ENCODE measurements at places on chromosomes 4 and X.

DNA sequence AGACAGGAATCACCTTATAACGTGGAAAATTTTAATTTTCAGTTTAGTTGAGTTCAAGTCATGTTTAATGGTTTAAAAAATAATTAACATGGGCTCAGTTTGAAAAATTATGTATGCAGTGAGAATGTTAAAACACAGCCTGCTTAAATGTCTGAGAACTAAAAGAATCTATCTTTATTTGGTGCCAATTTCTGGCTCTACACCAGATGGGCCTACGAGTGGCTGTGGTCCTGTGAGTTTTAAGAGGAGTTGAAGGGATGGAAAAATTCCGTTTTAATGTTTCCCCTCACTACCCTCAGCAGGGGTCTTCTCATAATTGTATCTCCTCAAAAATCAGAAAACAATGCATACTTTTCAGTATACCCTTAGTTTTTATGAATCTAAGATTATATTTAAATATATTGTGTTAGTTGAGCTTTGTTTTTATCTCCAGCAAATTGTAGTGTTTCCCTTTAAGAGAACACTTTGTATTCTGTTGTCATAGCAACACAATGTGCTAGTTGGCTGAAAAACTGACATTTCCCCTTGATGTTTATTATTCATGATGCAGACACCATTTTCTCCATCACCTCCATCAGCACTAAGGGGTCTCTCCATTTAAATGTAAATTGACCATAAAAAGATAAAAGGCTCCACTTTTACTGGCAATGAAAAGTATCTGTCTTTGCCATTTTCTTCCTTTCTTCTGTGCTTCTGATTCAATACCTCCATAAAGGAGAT is 393.5 kb upstream of the GRIA3 start:
- no peak for DNase-seq

DNA sequence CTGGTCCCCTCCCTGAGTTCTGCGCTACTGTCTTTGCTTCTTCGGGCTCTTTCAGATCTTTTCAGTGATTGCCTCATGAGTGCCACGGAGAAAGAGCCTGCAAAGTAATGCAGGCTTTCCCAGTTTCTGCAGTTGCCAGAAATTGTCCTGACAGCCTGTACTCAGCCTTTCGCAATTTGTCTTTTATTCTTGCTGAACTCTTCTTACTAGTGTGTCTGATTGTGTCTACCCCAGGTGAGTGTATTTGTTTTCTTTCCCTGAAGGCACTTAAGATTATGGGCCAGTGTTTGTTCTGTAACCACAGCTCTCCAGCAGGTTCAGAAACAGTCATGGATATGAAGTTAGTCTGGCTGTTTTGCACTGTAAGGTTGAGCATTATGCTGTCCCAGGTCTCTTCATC is 47.1 kb downstream of the FAM193A start:
- DNase-seq, result no peak

GRCh38 chrX:17475449-17476217 is 100.6 kb downstream of the NHS start:
- no peak for DNase-seq

GRCh38 chr4:71186566-71187403 is 152.0 kb upstream of the SLC4A4 start:
- DNase-seq, result no peak

DNA sequence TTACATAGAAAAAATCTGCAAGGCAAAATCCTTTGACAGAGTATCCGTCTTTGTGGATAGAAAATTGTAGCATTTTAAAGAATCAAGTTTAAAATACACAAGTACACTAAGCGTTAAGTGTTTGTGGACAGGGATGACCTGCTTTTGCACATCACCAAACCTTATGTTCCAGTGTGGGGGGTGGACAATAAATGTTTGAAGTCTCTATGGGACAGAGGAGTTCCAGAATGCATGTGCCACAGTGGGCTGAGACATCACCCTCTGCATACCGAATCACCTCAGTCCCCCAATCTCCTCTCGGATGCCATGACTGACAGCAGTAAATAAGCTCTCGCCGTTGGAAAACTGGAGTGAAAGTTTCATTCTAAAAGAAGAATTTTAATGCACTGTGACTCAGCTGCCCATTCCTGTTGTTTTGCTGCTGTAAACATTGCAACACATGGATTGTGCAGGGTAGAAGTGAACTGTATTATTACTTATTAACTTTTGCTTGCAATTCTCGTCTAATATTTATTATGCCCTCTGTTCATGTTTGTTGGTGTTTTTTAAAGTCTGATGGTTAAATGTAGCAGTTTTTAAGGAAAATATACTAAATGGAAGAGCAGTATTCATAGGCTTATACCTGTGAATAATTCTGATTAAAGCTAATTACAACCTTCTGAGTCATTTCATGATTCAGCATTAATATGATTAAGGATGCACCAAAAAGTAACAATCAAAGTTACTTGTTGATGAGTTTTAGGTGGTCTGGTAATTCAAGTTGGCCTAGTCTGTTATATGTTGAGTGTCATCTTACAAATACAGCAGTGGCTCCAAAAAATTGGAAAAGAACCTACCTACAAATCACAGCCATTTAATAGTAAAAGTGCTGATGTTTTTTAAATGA is 24.0 kb downstream of the CDKN2AIP start:
- no peak for DNase-seq

DNA sequence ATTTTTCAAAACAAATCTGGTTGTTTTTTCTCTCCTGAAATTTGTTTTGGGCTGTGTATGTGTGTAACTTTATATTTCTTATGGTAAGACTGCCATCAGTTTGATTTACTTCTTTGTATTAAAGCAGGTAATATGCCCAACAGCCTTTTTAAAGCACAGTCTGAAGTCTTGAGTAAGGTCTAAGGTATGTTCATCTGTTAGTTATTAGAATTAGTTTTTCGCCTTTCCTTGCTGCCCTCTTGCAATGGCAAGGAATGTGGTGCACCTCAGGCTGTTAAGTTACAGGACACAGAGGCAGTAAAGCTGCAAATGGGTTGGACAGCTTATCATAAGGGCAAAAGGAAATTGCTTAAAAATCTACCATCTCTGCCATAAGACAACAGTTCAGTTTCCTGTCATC is 71.8 kb downstream of the METTL14 start:
- DNase-seq, result no peak

DNA sequence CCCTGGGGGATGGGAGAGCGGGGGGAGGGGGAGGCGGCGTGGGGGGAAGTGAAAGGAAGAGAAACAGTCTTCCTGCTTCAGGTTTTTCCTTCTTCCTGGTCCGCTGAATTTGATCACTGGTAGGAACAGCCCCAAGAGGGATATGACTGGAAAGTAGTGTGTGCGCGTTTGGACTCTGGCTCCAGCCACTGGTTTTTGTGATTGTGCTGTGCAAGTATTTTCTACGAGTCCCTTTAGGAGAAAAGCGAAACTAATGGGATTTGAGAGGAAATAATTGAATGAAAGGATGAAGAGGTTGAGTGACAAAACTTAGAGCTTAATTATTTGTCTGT is 836 bp downstream of the PRRG1 start:
- DNase-seq, result no peak

GRCh38 chr4:180120068-180120467 is 2123.1 kb upstream of the TENM3 start:
- DNase-seq, result no peak

DNA sequence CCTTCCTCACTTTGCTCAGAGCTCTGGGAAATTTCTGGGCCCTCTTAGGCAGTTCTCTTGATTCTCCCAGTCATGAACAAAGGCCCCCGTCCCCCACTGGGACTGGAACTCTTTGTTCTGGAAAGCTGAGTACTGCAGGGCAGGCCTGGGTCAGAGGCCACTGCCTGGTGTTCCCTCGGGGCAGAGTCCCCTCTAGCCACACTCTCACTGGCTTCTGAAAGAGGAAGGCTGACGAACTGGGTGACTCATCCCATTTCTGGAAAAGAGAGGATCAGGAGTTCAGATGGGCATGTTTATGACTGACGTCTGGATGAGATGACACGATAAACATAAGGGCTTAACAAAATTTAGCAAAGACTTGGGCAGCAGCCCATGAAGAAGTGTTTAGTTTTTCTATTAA is 47.7 kb downstream of the DDX3X start:
- DNase-seq, result no peak

DNA sequence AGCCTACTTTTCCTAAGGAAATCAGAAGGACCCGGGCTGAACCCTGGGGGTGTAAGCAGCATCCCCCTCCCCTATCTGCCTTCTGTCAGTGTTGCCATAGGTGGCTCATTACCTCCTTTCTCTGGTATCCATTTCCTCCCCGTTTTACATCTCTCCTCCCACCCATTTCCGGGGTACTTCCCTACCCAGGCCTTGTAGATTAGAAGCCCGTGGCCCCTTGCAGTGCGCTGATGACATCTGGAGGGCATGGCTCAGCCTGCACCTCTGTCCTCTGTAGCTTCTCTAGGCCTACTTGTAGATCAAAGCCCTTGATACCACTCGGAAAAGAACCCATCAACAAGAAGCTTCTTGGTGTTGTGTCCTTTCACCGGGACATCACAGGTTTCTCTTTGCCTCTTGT is 71.8 kb downstream of the NBDY start:
- no peak for DNase-seq

DNA sequence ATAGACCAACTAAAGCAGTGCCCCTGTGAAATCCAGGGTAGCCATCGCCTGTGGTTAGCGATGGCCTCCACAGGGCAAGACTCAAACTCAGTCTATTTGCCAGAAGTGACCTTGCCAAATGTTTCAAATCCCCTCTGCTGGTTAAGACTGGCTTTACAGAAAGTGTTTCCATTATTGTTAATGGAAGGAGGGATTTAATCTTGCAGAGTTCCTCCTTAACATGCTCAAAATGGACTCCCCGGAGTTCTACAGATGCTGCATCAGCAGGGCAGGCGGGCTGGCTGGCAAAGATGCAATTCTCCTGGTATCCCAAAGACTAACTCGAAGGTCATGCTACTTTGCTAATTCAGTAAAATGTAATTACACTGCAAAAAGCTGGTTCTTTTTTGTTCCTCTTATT is 313.0 kb upstream of the SLC7A11 start:
- no peak for DNase-seq

DNA sequence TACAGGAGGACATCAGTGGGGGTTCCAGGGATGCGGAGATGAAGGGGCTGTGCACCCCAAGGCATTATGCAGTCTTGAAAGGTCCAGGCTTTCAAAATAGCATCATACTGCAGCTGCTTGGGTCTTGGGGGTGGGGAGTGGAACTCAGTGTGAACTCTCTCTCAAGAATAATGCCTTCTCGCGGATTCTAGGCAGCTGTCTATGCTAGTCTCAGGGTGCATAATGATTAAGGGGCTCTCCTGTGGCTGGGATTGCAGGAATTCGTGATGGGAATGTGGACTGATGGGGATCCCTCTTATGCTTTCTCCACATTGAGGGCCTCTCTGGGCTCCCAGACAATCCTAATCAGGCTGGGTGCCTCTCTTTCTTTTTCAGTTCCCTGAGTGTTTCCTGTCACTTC is 172.2 kb upstream of the ARHGAP24 start:
- DNase-seq, result no peak

DNA sequence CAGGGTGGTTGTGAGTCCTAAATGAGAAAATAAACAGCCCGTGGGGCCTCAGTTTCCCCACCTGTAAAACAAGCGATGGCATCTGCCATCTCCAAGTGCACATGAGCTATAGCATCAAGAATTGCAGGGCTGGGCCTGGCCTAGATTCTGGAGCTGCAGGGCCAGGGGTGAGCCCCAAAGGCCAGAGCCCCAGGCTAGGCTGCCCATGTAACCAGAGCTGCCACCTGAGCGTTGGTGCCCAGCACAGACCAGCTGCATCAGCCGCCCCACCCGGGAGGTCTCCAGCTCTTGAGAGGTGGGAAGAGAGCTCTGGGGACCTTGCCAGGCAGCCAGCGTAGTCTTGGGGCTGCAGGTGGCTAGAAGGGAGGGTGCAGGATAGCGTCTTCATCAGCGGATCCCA is 27.0 kb upstream of the GPR78 start:
- DNase-seq, result no peak

- DNase-seq, result no peak
Measured at GRCh38 chrX:63958134-63958865, 173.3 kb upstream of the ARHGEF9 start.

DNA sequence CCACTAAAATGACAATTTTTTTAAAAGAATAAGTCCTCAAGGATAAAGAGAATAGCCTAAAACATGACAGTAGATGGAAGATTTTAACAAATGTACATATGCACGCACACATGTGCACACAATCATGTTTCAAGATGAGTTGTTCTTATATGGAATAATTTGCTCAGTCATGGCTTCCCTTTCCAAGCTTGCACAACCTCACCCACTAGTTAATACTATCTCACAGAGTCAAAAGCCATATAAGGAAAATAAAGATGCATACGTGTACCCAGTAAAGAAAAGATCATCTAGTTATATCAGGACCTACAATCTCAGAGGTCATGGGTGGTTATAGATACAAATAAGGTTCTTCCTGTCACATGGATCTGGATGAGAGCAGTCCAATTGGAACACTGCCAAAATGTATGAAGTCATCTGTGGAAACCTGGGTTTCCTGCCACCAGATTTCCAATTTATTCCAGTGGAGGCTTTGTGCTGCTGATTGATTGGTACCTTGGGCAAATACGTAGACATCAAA is 56.1 kb downstream of the FAM13A start:
- no peak for DNase-seq

DNA sequence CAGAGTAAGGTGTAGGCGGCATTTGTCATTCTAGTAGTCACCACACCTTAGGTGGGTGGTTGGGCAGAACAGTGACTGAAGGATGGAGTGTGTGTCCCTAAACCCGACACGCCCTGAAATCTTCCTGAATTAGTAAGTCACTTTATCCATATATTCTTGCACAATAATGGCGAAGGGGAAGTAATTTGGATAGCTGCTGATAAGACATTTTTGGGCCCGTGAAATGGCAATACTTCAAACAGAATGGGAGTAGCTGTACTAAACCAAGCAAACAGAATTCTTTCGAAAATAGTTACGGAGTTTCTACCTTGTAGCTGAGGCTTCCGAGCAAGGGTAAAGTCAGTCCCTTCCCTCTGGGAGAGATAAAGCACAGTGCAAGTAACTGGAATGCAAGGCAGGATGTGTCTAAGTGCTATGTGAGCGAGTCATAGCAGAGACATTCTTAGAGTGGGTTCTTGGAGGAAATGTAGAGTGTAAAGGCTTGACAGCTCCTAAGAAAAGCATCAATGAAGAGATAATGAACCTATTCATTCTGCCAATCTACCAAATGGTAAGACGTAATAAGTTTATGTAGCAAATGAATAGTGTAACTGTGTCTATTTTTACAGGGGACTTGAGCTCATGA is 72.8 kb downstream of the CLCN5 start:
- no peak for DNase-seq

- DNase-seq, result no peak
Measured at GRCh38 chr4:62053974-62054373, 853.8 kb downstream of the ADGRL3 start.

DNA sequence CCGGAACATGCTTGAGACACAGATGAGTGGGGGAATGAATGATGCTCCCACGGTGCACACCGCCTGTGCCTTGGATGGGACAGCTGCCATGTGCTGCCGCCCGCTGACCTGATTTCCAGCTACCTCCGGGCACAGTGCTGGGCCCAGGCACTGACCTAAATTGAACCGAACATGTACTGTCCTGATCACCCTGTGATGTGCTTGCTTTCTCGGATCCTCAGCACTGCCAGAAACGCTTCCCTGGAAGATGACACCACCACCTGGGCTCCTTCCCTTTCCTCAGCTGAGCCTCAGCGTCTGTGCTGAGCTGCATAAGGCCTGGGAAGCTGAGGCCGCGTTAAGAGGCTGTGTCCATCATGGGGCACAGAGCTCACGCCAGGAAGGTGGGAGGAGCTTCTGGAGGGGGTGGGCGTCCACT is 39.3 kb upstream of the MXD4 start:
- no peak for DNase-seq

GRCh38 chr4:184900184-184900583 is 74.4 kb upstream of the ACSL1 start:
- DNase-seq, result no peak

Data from stimulated activated CD4-positive, alpha-beta T cell treated with anti-CD3 and anti-CD28 coated beads, Interleukin-1b, Interleukin-23, amount 100 ng/mL, for 1 hour (primary cell).